Stomach (tissue), 19 donors: ENCODE measurements at places on chromosomes 4 and X. TPM values are rescaled to one million over a fixed set of nuclear protein-coding genes. Genes with fewer than 3 reads are reported as not detected.

- DNase-seq: no peak
Observed at GRCh38 chrX:646796-647195, 16.2 kb downstream of the SHOX start.

- no peak for DNase-seq
Observed at GRCh38 chr4:165248102-165248501, 40.7 kb downstream of the KLHL2 start.

- DNase-seq: no peak
Observed at GRCh38 chr4:123471655-123472369, 75.2 kb downstream of the SPRY1 start.

DNA sequence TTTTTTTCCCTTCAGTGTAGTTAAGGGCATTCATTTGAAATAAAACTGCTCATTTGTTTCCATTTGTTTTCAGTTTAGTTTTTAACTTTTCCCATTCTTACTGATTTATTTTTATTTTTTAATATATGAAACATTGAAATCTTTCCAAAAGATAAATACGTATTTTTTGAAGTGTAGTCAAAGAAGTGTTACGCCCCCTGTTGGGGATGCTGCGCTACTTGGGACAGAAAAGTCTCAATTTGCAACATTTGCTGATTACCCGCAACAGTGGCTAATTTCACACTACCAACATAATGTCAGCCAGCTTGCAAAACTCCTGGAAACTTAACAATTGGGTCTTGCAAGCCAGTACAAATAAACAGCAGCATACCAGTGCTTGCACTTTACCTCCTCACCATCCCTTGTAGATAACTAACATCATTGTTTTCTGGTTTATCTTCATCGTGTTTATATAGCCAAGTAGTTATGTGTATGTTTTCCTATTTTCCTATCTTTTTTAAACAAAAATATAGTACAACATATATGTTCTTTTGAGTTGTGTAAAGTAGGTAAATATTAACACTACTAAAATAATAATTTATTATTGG lies 158.6 kb downstream of the STPG2 start:
- no peak for DNase-seq

DNA sequence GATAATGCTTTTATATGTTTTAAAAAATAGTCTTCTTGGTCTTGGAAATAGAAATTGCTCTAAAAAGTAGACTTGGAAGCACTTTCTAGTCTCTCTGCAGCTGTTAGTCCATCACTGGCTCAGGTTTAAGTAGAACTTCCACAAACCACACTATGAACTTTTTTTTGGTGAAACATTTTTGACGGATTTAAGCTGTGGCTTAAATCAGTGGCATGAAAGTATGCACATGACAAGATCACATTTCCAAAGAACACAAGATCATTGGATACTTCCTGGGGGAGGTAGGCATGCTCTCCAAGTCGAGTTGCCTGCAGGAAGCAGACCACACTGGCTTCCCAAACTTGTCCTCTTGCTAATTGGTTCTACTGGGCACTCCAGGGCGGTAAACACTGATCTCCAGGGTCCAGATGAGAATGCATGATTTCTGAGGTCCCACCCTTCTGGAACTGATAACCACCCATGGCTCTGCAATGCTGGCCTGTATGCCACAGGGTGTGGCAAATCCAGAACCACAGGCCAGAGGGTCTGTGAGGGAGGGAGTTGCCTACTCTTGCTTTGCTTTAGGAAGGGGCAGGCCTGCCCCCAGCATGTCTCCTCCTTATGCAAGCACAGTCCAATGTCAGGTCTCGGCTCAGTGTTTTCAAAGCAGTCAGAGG lies 331.9 kb upstream of the SFRP2 start:
- no peak for DNase-seq

DNA sequence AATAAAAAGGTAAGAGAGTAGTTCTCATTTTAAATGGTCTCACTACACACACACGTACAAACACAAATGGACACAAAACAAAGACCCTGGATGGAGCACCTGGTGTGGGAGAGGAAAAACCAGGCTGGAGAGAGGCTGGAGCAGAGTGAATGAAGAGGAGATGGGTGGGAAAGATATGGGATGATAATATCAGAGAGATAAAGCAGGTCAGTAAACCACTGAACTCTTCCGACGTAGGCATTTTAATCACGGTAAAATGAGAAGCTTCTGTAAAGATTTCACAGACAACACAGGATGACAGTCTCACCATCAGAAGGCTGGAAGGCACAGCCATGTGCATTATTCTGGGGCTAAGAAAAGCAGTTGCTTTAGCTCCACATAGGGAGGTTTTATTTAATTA lies 532.8 kb downstream of the KCNIP4 start:
- DNase-seq: no peak

DNA sequence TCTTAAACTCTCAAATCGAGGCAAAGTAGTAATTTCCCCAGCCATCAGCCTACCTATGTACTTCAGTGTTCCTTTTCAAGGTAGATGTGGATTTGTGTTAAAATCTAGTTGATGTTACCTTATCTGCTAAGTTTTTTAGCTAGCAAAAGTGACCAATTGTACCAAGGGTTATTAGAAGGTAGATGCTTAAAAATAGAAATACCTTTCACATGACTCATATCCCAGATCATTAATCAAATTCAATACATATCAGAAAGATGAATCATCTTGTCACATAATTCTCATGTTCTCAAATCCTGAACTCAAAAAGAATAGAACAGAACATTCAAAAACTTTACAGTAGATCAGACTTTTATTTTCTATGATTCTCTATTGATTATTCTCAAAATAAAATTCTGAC lies 3.5 kb downstream of the ENAM start:
- DNase-seq: no peak

DNA sequence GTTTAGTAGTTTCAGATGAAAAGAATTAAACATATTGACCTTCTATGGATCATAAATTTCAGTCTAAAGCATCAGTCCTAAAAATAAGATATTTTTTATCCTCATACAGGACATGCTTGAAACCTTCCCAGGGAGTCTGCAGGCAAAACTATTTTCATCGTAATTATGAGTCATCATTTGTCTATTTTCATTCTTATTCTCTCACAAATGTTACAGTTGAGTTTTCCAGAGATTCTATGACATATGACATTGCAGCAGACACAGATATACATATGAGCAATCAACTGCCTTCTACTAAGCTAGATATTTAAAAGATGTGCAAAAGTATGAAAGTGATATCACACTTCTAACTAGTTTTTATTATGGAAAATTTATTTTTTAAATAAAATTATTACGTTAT lies 398.0 kb downstream of the MAGEB5 start:
- DNase-seq: no peak

GRCh38 chr4:113040793-113041192 lies 8.7 kb upstream of the ANK2 start:
- DNase-seq: no peak

DNA sequence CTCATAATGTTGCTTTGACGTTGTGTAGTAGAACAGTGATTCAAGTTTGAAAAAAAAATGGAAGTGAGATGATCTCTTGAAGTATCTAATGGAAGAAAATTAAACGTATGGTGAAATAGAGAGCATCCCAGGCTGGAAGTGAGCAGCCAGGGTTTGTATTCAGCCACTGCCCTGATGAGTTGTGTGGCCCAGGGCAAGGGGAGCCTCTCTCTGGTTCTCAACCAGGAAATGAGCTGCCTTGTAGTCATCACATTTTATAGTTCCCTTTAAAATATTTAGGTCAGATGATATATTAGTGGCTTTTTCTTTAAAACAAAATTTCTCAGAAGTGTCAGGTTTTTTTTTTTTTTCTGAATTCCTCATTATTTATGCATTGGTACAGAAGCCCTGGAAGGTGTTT lies 150.3 kb downstream of the GPAT3 start:
- DNase-seq: no peak

GRCh38 chr4:114025176-114025777 lies 45.8 kb upstream of the ARSJ start:
- DNase-seq: no peak

DNA sequence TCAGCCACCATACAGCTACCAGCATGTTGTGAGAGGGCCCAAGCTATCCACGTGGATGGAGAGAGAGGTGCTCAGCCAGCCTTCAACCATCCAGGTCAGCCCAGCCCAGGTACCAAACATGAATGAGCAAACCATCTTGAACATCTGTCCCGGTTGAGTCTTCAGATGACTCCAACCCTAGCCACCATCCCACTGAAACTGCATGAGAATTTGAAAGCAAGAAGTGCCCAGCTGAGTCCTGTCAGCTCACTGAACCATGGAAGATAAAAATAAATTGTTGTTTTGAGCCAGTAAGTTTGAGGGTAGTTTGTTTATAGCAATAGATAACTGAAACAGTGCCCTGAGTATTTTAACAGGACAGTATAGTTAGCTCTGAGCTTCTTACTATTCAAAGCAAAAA lies 7.3 kb upstream of the SEL1L3 start:
- no peak for DNase-seq

GRCh38 chr4:114264877-114265291 lies 285.4 kb upstream of the ARSJ start:
- DNase-seq: no peak

DNA sequence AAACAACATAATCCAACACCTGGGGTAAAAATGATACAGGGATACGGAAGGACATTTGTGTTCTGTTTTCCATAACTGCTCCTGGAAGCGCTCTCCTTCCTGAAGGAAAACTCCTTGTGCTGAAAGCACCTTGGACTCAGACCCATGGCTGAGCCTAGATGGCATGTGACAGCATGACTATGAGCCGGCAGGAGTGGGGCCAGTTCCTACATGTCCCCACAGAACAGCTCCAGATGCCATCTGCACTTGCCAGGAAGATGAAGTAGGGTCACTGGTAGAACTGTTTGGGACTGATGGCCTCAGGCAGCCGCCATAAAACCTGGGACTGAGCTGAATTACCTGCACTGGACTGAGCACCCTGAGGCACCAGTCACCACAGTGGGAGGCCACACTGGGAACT lies 56.0 kb upstream of the BCLAF3 start:
- no peak for DNase-seq

- DNase-seq: no peak
Observed at GRCh38 chr4:173367285-173367684, 3.5 kb upstream of the SAP30 start.

The PAGE5 gene
- not detected for polyA plus RNA-seq

The SAGE1 gene
- polyA plus RNA-seq: not detected

The SLC9B1 gene
- not detected for polyA plus RNA-seq

The DCAF4L1 gene
- 0.05 TPM for polyA plus RNA-seq

The BGN gene
- polyA plus RNA-seq: 9.3 TPM

The MAGEA8 gene
- not detected for polyA plus RNA-seq

The SPACA5 gene
- not detected for polyA plus RNA-seq
